ENCODE measurements at places on chromosomes 1 and 21.
A peak's percentile ranks its signal among the peaks of the same experiment; 100 is the strongest.

DNA sequence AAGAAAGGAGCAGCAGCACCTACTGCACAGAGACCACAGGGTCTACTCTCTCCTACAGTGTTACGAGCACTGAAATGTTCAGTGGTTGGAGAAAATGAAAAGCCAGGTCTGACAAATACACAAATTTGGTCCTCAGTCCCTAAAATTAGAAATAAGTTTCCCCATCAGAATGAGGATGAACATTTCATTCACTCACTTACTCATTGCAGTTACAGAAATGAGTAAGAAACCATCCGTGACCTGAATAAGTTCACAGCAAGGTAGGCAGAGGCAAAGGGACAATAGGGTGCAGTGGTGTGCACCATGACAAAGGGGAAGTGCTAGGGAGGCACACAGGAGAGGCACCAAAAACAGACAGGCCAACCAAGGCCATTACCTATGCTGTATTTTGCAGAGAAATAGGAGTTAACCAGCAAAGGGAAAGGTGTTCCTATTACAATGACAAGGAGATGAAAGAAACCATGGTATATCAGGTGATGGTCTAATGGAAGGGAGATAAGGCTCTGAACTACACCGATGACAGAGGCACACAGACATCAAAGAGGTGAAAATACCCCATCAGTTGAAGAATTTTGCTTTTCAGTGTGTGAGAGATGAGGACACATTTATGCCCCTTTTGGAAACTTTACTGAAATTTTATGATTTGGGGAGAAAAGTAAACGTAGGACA, 29.4 kb downstream of the VAV3 start:
- peak; percentile 39 for DNase-seq

- peak; percentile 67 for DNase-seq
Observed at GRCh38 chr1:10663678-10664035, 132.8 kb downstream of the CASZ1 start.

- no peak for DNase-seq
Observed at GRCh38 chr1:23417570-23417969, 7.0 kb downstream of the TCEA3 start.

GRCh38 chr1:232872738-232873137, 67.5 kb downstream of the MAP10 start:
- DNase-seq = no peak

DNA sequence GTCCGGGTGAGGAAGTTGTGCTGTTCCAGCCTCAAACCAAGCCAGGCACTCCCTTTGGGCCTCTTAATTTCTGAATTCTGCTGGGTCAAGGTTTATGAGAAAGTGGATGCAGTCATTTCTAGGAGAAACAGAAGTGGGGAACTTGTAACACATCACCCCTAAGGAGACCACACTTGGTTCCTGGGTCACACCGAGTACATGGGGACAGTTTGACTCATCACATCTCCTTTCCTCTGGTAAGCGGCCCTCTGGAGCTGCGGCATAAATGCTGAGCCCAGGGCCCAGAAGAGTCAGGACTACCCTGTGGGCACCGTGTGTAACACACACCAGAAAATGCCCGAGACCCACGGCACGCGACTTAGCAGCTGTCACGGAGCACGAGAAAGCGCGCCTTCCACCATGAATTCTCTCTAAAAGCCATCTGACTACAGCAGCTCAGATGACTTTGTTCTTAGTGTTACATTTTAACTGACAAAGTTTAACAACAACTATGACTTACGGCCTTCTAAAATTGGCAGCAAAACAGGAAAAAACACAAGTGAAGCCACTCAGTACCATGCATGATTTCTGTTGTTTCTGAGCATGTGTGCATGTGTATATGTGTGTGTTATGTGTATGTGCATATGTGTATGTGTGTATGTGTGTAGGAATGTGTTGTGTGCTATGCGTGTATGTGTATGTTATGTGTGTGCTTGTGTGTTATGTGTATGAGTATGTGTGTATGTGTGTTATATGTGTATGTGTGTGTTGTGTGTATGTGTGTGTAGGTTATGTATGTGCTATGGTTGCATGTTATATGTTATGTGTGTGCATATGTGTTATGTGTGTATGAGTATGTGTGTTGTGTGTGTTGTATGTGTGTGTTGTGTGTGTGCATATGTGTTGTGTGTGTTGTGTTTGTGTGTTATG, 50.8 kb downstream of the TOMM20 start:
- no peak for DNase-seq

- DNase-seq = no peak
Observed at GRCh38 chr1:175134500-175134899, 58.1 kb downstream of the KIAA0040 start.

DNA sequence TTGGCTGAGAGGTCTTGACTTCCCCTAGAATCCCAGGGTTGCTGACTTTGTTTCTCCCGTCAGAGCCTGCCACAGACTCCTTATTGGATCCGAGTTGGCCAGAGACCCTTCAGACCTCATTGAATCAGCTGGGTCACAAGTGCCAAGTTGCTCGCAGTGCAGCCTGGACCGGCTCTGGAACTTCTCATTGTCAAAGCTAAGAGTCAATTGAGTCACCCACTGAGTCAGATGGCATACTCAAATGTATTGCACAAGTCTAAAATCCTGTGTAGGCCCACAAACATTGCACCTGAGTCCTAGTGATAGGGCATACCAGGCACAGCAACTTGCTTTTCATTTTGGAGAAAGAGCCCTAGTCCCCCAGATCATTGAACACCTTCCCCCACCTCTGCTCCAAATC, 20.4 kb upstream of the SCAF4 start:
- no peak for DNase-seq

DNA sequence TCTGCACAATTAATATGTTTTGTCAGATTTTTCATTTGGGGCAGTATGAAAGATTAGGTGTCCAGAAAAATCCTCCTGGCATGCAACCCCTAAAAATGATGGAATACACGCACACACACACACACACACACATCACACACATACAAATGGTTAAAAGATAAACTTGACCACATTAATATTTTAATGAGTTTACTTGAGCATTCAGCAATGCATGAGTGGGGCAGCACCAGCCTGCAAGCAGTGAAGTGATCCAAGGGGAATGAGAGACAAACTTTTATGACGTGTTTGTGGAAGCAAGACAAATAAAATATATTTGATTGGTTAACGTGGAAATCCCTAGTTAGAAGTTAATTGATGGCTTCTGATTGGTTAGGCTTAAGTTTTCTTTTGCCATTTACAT, 29.1 kb upstream of the SOAT1 start:
- DNase-seq = no peak

GRCh38 chr1:40948741-40949443, 30.6 kb upstream of the CTPS1 start:
- peak; percentile 88 for DNase-seq

Data from mesendoderm (in vitro differentiated cells).